ENCODE measurements at places on chromosomes 5 and 9.

DNA sequence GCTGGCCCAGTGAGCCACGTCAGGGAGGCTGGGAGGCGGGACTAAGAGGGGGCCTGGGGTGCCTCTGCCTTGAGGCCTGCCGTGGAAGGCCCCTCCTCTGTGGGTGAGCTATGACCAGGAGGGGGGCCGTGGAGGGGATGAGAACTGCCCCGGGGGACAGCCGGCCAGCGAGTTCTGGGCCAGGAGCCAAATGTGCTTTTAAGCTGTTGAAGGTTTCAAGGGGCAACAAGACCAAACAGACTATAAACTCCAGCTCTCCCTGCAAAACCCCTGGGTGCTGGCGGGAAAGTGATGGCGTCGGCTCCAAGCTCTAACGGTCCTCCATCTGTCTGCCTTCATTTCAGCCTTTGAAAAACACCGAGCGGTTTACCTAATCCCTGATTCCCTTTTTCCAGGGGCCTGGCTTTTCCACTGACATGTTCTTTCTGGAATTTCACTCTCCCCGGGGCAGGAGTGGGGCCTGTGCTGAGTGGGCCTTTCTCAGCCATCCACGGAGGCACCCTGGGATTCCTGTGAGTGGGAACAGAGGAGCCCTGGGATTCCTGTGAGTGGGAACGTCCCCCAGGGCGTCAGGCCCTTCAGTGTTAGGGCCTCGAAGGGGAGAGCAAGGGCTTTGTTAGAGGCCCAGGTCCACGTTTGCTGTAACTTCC is 65.6 kb downstream of the COL5A1 start:
- no peak for DNase-seq

DNA sequence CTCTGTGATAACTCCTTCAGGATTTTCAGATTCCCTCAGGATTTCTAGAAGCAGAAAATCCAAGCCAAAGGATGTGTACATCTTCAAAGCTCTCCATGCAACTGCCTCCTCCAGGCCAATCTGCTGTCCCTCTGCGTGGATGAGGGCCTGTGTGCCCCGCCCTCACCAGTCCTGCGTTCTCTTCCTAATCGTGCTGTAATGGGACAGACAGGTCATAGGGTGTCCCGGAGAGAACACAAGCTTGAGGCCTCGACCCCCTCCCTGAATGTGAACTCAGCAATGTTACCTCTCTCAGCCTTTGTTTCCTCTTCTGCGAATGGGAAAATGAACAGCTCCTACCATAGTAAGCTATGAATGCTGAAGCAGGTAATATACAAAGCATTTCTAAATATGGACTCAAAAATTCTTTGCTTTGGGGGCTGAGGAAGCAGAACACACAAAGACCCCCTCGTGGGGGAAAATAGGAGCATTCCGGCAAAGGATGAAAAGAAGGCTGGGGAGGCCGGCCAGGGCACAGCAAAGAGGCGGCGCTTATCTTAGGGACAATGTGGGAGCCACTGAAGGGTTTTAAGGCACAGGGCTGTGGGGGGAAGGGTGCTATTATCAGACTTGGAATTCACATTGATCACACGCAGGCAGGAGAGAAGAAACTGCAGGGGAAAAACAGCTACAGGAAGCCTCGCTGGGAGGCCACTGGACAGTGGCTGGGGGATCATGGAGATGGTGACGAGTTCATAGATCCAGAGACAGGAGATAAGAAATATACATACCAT is 57.2 kb upstream of the FBXW11 start:
- no peak for DNase-seq

DNA sequence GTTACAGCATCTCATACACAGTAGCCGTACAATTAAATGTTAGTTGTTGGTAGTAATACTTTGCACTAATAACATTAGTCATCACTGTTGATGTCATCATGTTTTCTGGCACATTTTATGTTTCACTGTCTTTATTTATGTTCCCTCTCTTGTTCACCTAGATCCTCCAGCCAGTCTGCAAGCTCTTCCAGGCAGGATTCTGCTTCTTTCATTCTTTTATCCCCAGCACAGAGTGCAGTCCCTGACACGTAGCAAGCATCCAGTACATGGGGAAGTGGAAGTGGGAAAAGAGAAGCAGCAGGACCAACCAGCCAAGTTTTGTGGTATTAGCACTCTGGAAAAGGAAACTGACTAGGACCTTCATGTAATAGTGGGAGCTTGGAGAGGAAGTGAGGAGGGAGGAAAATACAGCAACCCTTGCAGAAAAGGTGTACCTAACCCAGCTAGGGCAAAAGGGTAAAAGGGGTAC is 89.7 kb upstream of the SLC44A1 start:
- no peak for DNase-seq

GRCh38 chr5:144378681-144379080 is 208.0 kb downstream of the KCTD16 start:
- DNase-seq = no peak

GRCh38 chr5:142109331-142110045 is 909 bp downstream of the NDFIP1 start:
- peak; percentile 39 for DNase-seq

- DNase-seq = no peak
Measured at GRCh38 chr5:139747583-139748504, 47.8 kb upstream of the PSD2 start.

DNA sequence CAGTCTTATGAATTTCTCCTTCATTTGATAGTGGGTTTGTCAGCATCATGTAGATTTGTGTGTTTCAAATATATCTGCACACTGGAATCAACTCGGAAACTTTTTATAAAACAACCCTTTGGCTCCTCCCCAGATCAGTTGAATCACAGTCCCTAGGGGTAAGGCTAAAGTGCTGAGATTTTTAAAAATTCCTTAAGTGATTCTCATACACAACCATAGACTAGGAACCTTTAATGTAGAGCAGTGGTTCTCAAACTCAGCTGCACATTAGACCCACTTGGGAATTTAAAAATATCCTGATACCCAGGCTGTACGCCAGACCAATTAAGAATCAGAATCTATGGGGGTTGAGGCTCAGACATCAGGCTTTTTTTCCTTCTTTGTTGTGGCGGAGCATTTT is 17.5 kb upstream of the JAK2 start:
- DNase-seq = no peak

DNA sequence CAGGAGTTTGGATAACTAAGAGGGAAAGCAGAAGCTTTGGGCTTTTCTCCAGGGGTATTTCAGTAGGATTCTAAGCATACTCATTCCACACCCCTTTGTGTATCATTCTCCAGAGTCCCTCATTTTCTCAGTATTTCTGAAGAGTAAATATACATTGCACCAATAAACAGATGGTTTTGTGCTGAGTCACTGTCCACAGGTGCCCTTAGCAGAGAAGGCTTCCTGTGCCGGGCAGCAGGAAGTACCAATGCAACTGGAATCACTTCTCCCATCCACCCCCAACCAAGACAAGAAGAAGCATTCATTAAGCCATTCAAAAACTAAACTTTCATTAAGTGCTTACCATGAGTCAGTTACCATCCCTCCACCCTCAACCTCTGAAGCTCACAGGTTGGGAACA is 3.6 kb upstream of the CCNJL start:
- no peak for DNase-seq

- no peak for DNase-seq
Measured at GRCh38 chr5:180914646-180915045, 15.7 kb downstream of the BTNL8 start.

DNA sequence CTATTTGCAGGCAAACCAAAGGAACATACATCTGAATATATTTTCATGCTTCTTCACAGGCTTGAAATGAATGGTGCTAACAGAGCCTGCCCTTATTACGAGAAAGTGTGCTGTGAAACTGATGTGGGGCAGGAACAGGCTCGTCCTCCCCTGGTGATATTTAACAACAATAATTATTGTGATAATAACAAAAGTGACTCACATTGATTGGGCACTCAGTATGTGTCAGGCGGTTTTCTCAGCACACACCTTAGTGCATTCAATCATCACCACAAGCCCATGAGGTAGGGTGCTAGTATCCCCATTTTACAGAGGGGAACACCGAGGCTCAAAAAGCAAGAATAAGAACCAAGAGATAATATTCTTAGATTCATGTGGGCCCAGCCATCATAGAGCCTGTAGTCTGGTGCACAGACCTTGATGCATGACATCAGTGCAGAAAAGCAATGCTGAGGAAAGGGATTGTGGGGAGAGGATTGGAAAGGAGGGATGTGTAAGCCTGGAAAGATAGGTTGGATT is 18.1 kb upstream of the BOD1 start:
- no peak for DNase-seq

DNA sequence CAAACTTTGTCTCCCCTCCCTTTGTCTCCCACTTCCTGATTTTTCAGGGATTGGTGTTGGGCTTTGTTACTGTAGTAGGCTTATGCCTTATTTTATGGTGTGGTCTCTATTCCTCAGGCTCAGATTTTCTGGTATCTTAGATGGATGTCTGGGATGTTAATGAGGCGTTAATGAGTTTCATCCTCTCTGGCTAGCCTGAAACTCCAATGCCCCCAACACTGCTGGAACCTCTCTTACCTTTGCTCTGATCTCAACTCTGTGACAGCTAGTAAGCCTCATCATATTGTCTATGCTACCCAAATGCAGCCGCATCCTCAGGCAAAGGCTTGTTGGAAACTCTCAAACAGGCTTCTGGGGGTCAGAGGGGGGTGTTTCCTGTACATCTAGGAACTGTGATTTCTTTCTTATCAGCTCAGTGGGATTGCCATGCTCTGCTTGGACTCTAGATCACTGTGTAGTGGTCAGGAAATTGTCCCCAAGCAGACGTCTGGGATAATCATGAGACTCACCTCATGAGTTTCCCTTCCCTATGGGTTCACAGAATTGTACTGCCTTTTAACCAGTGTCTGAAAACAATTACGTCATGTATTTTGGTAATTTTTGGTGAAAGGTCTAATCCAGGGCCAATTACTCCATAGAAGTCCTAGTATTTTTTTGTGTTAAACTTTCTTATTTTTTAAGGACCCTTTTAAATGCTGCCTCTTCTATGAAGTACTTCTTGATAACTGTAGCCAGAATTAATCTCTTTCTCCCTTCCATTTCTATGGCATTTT is 88.8 kb upstream of the TRPC7 start:
- no peak for DNase-seq

DNA sequence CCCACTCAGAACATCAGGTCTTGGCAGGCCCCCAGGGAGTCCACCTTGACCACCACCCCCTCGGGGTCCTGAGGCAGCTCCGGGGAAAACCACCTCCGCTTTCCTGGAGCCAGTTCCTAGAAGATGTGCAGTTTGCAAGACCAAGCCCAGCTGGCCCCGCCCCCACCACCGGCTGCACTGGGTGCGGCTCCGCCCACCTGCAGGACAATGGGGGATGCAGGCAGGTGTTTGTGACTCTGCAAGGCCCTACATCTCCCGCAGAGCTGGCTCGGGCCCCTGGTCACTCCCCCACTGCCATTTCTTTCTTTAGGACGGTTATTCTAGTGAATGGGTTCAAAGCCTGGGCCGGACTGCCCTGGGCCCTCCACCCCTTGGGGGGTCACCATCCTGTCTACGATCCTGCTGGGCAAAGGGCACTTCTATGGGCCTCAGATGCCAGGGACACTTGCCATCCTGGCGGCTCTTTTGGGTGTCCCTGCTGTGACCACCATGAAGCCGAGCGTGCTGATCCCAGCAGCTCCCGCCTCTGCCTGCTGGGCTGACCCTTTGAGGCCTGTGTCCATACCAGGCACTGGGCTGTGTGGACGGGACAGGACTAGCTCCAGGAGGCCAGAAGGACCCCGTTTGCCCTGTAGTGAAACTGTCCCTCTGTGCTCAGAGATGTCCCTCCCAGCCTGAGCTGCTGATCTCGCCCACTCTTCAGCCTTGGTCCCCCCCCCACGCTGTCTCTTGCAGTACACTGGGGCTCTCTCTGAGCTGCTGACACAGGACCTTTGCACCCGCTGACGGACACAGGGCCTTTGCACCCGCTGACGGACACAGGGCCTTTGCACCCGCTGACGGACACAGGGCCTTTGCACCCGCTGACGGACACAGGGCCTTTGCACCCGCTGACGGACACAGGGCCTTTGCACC is 5.9 kb upstream of the NACC2 start:
- DNase-seq = no peak

- DNase-seq = no peak
Measured at GRCh38 chr5:96627792-96628398, 34.3 kb upstream of the CAST start.

- DNase-seq = no peak
Measured at GRCh38 chr5:143108498-143109128, 294.9 kb downstream of the NR3C1 start.

DNA sequence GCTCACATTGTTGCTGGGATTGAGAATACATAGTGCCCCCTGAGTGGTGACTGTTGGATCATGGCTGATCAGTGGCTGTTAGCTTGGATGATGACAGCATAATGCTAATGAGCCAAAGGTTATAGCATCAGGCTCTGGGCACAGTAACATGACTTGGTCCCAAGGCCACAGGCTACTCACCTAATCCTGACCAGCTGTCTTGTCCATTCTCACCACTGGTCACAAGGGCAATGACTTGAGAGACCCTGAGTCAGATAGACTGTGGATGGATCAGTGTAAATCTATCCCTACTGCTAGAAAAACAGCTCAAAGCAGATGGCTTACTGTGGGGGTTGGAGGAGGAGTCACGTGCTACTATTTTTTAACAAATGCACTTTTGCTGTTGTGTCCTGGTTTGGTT is 74.7 kb downstream of the AOPEP start:
- DNase-seq = no peak

DNA sequence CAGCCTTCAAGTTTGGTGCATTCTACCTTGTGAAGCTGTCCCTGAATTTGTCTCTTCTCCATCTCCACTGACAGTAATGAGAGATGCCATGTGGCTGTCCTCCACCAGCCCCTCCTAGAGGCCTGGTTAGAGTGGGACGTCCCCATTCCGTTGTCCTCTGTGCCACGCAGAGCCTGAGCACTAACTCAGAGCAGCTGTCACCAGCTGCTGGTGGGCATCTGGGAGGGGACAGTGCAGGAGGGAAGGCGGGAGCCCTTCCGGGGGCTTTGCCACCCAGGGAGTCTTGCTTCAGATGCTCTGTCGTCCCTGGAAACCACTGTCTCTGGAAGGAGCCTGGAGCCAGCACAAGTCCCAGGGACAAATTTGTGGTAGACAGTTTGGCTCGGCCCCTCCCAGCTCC is 78.6 kb downstream of the PDZD2 start:
- DNase-seq = no peak

- DNase-seq = no peak
Measured at GRCh38 chr5:81665795-81666194, 85.1 kb downstream of the SSBP2 start.

DNA sequence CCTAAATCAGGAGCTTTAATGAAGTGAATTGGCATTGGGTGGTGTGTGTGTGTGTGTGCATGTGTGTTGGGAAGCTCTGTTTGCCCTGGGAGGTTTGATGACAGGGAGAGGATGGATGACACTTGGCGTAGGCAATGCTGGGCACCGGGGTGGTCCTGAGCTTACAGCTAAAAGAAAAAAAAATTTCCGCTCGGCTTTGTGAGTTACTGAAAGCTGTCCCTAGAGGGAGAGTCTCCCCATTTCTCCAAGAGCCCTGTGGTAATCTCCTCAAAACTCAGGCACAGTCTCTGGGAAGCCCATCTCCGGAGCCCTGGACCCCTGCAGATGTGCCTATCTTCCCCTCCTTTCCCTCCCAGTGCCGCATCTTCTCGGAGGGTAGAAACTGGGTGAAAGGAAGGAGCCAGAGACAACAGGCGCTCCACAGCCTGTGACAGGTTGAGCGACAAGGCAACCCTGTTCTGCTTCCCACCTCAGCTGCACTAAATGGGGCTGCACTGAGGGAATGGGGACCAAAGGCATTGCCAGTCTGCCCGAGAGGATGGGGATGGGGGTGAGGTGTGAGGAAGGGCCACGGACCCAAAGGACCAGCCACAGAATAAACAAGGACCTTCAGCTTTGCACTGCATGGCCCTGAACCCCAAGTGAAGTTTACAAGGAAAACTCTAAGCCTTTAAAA is 35.8 kb upstream of the TIFAB start:
- DNase-seq = no peak

GRCh38 chr5:105428451-105429380 is 1866.1 kb upstream of the NUDT12 start:
- no peak for DNase-seq
